ENCODE measurements at places on chromosomes 5 and 9.

- no peak for DNase-seq
These were observed 8.0 kb downstream of the GRK6 start for GRCh38 chr5:177434437-177434836.

GRCh38 chr9:73773896-73774295 is 622.2 kb downstream of the ANXA1 start:
- no peak for DNase-seq

DNA sequence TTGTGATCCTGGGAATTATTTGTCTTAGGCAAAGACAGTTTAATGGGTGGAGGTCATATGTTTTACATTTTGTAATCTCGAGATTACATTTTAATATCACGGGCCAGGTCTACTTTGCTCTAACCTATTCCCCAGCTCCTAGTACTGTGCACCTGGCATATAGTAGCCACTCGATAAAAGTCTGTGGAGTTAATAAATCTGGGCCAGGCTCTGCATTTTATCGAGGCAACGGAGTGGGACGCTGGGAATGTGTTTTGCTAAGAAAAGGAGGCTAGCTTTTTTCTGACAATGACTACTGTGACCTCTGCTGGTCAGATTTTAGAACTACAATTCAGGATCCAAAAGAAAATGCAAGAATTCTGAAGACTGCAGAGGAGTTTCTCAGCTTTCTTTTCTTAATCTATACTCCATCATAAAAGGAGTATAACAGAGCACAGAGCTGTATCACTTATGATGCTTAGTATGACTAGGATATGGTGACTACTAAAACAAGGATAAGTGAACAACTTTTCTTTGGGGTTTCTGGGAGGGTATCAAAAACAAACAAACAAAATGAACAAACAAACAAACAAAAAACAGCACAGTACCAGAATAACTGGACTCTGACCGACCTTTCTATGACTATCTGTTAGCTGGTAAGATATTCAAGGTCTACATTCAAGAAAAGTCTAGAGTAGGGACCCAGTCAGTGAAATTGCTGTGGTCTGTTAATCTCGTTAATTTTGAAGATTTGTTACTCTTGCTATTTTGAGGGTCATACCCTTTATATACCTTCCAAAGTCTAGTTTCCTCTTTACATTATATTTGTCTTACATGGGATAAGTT is 46.1 kb upstream of the CER1 start:
- DNase-seq = peak; percentile 32

GRCh38 chr5:88940713-88941112 is 57.7 kb upstream of the MEF2C start:
- DNase-seq = peak; percentile 84

- no peak for DNase-seq
These were observed 12.9 kb downstream of the FLT4 start for GRCh38 chr5:180636403-180637075.

GRCh38 chr5:157925786-157926671 is 67.1 kb upstream of the CLINT1 start:
- DNase-seq = no peak

GRCh38 chr9:70315389-70315788 is 56.6 kb downstream of the SMC5 start:
- no peak for DNase-seq

DNA sequence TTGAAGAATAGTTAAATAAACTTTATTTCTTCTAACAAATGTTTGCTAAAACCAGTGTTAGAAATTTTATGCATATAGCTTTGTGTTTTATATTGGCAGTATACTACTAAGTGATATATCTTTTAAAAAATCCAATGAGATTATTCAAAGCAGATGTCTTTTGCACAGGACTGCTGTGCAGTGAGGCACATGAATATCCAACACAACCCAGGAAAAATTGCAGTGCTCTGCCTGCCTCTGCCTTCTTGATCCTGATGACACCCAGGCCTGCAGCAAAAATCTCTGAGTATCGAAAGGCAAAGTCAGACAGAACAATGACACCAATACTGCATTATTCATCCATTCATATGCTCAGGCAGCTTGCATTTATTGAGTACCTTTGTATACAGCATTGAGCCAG is 1076.5 kb upstream of the ARRDC3 start:
- DNase-seq = no peak

DNA sequence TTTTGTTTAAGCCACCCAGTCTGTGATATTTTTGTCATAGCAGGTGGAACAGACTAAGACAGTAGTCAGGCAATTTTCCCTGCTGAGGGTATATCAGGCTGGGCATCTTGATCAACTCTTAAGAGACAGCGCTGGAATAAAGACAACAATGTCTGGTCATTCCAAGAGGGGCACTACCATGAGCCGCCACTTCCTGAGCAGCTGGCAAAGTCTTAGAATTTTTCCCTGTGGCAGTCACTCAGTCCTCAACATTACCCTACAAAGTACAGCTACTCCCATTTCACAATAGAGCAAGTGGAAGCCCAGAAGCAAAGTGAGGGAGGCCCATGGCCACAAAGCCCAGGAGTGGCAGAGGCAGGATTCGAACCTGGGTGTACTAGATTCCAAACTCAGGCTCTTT is 74.8 kb downstream of the SH3PXD2B start:
- no peak for DNase-seq

GRCh38 chr9:132609829-132610228 is 27.4 kb downstream of the BARHL1 start:
- no peak for DNase-seq

DNA sequence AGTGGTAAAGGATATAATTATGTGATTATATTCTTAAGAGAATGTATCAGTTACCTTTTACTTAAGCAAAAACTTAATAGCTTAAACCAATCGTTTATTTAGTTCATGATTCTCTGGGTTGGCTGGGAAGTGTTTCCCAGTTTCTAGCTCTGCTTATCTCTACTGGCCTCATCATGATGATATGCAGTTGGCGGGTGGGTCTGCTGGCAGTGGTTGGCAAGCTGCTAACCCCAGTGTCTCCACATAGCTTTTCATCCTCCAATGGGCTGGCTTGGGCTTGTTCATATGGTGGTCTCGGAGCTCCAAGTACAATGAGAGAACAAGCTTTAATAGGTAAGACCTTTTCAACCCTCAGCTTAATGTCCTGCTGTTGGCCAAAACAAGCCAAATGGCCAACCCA is 43.8 kb downstream of the ABLIM3 start:
- DNase-seq = no peak

- no peak for DNase-seq
These were observed 128.3 kb downstream of the DOCK2 start for GRCh38 chr5:169765176-169765996.

DNA sequence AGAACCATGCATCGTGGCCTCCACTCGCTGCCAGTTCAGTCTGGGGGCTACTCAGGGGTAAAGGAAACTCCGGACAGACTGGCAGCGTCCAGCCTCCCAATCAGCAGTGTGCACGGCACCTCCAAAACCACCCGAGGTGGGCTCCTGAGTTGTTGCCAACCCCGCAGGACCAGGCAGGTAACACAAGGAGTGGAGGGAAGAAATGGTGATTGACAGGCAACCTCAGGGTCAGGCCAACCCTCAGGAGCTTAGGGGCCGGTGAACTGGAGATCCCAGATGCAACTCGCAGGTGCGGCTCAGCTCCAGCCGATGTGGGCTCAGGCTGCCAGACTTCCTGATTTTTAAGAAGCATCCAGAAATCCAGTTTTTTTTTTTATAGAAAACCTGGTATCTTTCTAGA is 37.3 kb upstream of the AKNA start:
- no peak for DNase-seq

- DNase-seq = no peak
These were observed 91.5 kb upstream of the CDH9 start for GRCh38 chr5:27129926-27130325.

GRCh38 chr5:58490402-58491050 is 709 bp upstream of the GAPT start:
- DNase-seq = no peak

DNA sequence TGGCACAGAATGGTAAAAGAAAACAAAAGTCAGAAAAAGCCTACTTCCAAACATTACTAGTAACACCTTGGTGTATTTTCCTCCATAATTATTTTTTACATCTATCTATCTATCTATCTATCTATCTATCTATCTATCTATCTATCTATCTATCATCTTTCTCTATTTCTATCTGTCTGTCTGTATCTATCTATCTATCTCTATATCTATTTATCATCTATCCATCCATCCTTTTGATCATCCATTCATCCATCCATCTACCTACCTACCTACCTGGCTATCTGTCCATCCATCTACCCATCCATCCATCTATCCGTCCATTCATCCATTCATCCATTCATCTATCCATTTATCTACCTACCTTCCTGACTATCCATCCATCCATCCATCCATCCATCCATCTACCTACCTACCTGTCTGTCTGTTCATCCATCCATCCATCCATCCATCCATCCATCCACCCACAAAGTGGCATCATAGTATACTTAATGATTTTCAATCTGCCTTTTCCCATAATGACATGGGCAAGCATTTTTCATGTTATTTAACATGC is 121.9 kb upstream of the NEK6 start:
- no peak for DNase-seq

DNA sequence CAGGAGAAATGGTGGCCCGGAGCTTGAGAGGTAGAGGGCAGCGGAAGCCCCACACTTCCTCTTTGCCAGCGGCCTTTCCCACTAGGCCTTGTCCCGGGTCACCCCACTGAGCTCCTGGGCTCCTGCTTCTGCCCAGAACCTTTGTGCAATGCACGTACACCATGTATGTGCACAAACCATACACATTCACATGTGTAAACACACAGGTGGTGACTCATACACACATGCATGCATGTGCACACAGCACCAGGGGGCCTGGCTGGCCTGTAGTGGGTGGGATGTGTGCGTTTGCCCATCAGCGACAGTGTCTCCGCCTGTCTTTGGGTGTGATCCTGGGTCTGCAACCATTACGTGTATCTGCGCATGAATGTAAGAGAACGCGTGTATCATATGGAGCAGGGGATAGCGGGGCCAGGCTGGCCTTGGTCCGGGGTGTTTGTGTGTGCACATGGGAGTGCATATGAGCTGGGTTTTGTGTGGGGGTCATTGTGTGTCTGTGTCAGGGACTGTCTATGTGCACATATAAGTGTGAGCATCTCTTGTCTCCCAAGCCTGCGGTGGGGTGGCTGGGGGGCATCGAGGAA is 43.7 kb downstream of the PSD2 start:
- no peak for DNase-seq

DNA sequence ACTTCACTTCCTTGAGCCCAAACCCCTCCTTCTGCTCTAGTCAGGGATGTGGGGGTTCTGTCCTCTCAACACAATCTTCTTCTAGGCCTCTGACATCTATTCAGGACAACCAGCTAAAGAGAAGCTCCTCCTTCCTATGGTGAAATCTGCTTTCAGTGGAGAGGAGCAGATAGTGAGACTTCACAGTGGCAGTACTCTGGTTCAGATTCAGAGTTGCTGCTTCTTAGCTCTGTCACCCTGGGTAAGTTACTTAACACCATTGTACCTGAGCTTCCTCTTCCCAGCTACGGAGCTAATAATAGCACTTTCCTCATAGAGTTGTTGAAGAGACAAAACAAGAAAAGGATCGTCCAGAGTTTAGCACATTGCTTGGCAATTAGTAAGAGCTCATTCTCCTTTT is 77.3 kb upstream of the LARP1 start:
- DNase-seq = peak; percentile 19

- DNase-seq = no peak
These were observed 2.2 kb upstream of the GZMK start for GRCh38 chr5:55021821-55022220.

DNA sequence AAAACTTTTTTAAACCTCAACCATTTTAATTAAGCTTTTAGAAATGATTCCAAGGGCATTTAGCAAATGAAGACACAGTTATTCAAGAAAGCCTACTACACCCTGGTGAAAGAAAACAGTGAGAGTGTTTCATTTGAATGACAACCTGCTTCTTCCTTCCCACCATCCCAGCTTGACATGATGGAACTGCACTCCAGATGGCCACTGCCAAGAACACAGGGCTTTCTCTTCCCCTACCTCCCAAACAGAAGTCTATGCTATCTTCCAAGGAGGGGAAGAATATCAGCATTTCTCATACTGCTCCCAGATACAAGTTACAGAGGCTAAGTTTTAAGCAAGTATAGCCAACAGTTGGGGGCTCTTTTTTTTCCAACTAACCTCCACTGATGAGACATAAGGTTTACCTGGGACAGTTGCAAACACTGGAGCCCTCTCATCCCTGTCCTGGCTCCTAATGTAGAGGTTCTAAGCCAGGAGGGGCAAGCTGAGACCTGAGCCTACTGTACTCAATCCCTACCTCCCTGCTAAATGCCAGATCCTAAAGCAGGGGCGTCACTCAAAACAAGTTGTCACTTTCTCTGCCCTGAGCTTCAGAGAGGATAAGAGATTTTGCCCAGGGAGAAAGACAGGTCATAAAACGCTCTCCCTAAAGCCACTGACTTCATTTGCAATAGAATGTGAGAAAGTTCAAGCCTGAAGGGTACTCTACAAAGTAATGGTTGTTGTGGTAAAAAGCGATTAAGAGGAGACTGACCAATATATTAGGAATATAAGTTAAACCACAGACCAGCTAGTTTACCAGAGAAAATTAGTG is 88.5 kb upstream of the SLC27A6 start:
- no peak for DNase-seq

- DNase-seq = no peak
These were observed 82.3 kb downstream of the ATG10 start for GRCh38 chr5:82054004-82054710.

GRCh38 chr5:139004374-139005307 is 129.5 kb upstream of the LRRTM2 start:
- no peak for DNase-seq

- no peak for DNase-seq
These were observed 59.1 kb downstream of the ITGA2 start for GRCh38 chr5:53048248-53048647.

DNA sequence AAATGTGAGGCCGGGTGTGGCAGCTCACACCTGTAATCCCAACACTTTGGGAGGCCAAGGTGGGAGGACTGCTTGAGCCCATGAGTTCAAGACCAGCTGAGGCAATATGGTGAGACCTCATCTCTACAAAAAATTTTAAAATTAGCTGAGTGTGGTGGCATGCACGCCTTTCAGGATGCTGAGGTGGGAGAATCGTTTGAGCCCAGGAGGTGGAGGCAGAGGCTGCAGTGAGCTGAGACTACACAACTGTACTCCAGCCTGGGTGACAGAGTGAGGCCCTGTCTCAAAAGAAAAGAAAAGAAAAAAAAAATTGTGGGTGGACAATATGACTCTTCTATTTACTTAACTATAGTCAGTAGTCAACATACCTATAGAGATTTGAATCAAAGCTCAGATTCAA is 4.8 kb downstream of the CHD1 start:
- DNase-seq = no peak

- DNase-seq = no peak
These were observed 958 bp upstream of the LCN8 start for GRCh38 chr9:136759001-136759400.

Measured in inflammatory macrophage treated with lipopolysaccharide for 4 hours (primary cell).